ENCODE measurements at places on chromosomes 7 and 10.

GRCh38 chr10:97780841-97781617 lies 9.2 kb upstream of the SFRP5 start:
- no peak for DNase-seq

- DNase-seq, result no peak
Observed at GRCh38 chr7:149799397-149800168, 26.2 kb upstream of the ZNF467 start.

DNA sequence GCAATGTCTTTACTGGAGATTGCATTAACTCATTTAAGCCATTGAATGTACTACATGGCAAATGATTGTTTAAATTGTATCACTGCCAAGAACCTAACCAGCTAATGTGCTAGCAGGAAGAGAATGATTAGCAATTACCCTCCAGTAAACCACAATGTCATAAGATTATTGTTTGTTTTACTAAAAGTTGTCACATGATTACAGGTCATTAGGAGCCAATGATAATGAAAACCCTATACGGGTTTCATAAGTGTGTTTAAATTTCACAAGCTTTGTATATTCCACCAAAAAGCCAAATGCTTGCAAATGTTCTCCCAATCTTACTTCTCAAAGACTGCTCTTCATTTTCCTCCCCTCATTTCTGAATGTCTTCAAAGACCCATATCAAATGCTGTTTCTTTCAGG lies 76.5 kb upstream of the PPP1R3C start:
- DNase-seq, result no peak

DNA sequence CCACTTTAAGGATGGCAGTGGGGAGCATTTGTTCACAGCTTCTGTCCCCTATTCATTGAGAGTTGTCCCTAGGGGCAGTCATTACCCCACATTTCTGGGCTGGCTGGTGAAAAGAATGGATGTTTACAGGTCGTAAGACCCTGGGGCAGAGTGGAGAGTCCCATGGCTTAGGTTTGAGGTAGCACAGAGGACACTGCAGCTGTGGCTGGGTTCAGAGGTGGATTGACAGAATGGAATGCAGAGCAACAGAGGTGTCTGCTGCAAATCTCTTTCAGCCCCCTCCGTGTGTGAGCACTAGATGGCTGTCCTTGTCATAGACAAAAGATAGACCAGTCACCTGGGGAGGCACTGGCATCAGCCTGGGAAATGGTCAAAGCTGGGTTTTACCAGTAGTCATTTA lies 141.9 kb downstream of the CACNB2 start:
- no peak for DNase-seq

- DNase-seq, result no peak
Observed at GRCh38 chr10:117541405-117541908, 1.1 kb upstream of the EMX2 start.

- no peak for DNase-seq
Observed at GRCh38 chr7:43639858-43640491, 57.1 kb downstream of the STK17A start.

GRCh38 chr10:28312572-28312971 lies 9.7 kb upstream of the MPP7 start:
- no peak for DNase-seq

DNA sequence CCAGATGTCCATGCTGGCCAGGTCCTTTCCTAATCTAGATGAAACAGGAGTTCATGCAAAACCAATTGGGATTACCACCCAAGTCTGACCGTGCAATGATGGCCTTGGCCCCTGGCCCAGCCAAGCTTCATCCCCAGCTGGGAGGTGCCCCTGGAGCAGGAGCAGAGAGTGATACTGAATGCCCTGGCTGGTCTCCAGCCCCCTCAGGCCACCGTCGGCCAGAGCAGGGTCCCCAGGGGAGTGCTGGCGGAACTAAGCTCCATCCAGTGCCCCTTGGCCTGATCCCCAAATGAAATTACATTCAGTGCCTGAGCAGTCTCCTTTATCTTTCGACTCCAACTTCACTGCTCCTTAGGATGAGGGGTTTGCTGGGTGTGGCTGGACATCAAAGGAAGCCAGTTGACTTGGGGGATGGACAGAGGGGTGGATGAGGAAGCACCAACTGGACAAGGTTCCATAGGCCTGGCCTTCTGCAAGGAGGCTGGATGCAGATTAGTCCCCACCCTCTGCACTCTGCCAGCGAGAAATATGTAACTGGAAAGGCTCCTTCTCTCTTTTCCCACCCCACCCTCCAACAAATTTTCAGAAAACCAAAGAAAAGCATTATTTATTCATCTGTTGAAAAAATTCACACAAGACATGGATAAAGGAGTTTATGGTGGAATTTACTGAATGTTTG lies 275.5 kb downstream of the PLXNA4 start:
- DNase-seq, result no peak

- DNase-seq, result no peak
Observed at GRCh38 chr10:70679498-70679897, 7.2 kb downstream of the ADAMTS14 start.

DNA sequence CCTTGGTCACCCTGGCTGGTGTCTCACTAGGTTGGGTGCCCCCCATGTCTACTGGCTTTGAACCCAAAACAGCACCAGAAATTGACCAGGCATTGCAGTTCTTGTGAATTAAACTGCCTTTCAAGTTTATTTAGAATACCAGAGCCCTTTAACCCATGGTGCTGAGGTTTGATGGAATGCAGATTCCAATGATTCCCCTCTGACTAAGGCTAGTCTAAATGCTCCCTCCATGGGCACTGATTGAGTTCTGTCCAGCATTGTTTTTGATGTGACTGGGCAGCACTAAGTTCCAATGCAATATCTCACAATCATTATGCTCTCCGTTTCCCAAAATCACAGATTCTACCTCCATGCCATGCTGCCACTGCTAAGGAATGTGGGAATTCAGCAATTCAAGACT lies 1047.4 kb upstream of the LRRN3 start:
- DNase-seq, result no peak

DNA sequence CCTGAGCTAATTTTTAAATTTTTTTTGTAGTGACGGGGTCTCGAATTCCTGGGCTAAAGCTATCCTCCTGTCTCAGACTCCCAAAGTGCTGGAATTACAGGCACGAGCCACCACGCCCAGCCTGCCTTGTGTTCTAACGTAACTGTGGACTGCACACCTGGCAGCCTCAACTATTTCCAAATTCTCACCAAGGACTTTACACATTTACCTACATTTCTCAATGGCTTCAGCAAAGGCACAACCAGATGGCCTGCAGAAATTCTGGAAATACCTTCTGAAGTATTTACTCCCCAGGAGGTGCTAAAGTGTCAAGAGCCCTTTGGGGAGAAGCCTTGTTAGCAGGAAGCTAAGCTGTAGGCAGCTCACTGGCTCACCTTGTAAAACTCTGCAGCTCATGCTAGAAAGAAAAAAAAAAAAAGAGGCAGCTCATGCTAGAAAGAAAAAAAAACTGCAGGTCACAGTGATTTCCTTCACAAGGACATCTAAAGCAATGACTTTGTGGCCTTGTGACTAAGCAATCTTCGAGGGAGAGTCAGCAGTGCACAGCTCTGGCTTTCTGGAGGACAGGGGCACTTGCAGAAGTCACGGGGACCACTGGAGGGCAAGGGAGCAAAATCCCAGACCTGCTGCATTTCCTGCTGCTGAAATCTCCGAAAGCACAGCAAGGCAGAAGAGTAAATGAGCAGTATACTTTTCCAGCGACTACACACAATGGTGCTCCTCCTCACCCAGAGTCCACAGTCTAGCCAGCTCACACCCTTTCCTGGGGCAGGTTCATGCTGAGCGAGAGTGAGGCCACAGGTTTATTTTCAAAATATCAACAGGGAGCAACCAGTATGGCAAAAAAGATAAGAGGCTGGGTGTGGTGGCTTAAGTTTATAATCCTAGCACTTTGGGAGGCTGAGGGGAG lies 40.4 kb downstream of the BAIAP2L1 start:
- DNase-seq, result no peak

- no peak for DNase-seq
Observed at GRCh38 chr10:24465891-24466818, 257.2 kb downstream of the KIAA1217 start.

DNA sequence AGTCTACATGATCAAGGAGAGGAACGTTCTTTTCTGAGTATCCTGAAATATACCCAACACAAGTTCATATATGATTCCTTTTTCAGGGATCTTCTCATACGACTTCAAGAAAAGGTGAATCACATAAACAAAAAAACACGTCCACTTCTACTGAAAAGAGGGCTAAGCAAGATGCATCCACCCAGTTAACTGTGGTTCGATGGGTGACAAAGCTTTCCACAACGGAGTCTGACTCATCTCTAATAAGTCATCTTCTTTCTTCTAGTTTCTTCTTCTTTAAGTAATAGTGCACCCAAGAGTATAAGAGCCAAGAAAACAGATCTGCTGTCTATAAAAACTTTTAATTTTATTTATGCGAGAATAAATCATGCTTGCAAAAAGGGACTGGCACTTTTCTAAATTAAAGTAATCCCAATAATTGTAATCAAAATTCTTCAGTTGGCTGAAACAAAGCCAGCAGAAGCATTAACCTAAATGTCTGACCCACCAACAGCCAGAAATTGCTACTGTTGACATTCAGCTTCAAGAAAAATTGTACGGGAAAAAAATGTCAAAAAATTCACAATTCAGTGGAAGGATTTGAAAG lies 146.9 kb upstream of the ANK3 start:
- DNase-seq, result no peak

DNA sequence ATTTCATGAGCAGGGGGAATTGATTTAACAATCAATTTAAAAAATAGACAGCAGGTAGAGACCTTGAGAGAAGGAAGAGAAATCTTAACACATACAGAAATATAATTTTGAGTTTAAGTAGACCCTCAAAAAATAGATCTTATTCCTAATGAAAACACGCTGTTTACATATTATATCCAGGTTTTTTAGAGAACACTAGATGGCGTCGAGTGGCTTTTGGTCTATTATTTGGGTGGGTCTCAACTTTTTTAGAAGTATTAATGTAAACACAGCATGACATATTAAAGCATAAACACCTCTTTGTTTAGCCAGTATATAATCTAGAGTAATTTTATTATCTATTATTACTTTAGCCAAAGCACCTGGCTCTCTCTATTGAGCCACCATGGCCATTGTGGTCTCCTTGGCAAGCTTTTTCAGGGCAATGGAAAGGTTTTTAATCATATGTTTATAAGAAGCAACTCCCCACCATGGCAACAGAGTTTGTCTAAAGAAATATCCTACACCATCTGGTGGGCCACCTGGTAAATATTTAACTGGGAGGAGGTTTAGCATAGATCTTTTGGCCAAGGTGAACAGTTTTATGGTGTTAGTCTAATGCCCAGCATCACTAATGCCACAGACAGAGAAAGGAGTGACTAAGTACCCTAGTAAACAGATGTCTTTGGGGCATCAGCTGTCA lies 59.7 kb upstream of the PRSS1 start:
- DNase-seq, result no peak

DNA sequence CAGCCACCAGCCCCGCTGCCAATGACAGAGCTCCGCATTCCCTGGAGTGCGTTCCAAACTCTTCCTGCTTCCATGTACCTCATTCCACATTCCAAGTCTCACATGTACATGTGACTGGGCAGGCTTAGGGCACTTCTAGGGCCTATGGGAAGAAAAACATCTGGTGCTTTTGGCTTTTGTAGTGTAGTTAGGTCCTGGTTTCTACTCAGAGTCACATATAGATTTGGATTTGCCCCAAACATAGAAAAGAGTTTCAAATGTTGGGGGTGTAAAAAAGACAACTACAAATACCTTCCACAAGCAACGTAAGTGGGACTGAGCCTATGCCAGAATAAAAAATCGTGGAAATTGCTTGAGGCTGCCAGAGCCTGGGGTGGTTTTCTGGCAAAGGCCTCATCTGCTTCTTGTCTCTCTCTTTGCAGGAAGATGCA lies 84.1 kb downstream of the ZNF467 start:
- no peak for DNase-seq

DNA sequence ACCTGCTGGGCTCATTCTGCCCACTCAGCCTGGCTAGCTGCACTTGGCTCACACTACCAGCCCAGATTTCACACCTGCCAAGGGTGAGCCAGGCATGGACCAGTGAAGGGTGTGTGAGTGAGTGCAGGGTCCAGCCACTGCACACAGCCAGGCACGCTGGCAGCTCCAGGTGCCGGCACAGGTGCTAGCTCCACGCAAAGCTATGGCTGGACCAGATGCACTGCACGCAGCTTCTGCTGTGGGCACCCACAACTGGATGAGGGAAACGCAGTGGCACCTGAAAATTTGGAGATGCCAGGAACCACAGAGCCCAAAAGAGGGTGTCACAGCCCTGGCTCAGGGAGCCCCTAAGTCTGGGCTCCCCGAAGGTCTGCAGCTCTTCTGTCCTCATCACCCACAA lies 24.9 kb upstream of the TES start:
- DNase-seq, result no peak

DNA sequence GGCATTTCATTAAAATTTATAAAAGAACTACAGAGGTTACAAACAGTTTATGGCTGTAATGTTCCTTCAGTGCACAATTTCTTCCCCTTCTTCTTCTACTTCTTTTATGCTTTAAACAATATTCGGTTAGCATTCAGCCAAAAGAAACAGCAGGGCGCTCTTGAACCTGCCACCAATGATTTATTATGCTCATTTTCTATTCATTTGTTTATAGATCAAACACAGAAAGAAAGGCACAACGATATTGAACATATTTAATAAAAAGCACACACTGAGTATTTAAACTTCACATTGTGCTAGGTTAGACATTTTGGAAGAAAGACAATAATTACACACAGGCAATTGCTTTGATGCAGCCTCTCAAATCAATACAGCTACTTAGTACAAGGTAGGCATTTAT lies 1025.8 kb upstream of the LRRN3 start:
- DNase-seq, result no peak

All from posterior cingulate gyrus (tissue), 11 donors.